Activated CD8-positive, alpha-beta memory T cell treated with anti-CD3 and anti-CD28 coated beads for 1 hour (primary cell): ENCODE measurements at places on chromosomes 1 and 21.

DNA sequence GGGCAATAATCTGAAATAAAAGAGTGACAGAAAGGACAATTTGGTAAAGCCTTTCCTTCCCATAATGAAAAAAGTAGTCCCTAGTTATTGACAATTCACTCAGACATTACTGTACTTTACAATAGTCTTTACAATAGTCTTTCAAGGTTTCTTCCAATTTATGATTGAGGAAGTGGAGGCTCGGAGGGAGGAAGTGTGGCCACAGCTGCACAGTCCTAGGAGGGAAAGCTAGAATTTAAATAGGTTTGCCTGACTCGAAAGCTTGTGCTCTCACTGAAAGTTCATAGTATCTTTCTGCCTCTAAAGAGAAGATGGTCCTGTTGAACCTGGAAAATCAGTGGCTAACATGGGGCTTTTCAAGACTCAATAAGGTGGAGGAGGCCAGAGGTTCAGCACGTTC lies 203.2 kb downstream of the SDCCAG8 start:
- no peak for DNase-seq

GRCh38 chr1:24998563-24999245 lies 68.6 kb upstream of the RUNX3 start:
- DNase-seq: no peak

- DNase-seq: no peak
Observed at GRCh38 chr21:38675182-38675824, 130.4 kb upstream of the ETS2 start.

GRCh38 chr1:185570962-185571361 lies 163.2 kb upstream of the HMCN1 start:
- DNase-seq: no peak

DNA sequence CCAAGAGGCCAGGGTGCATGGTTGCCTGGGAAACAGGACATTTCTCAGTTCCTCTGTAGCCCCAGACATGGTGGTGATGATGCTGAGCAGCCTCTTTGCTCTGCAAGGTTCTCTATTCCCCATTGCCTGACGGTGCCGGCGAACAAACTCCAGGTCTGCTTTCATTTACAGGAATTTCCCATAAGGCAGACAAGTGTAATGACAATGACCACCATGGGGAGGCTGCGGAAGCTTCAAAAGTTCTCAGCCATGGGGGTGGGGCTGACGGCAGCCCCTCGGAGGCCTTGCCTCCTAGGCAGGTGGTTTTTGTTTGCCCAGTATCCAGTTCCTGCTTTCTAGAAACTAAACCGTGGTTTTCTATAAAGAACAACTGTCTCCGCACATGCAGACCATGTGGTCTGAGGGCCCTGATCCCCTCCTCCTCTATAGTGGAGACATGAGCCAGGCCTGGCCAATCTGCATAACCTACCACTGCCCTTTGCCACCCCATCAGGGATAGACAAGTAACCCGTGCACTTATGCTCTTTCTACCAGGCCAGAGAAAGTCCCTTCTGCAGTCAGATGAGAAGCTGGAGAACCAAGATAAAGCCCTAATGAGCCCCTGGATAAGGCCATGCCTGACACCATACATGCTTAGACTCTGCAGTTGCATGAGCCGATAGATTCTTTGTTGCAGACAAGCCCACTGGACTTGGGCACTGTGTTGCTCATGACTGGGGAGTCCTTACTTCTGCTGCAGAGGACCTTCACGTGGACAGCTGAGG lies 54.1 kb downstream of the LDLRAD2 start:
- DNase-seq: no peak
